Stimulated activated CD4-positive, alpha-beta T cell treated with anti-CD3 and anti-CD28 coated beads, Interleukin-15, amount 100 ng/mL, for 1 hour (primary cell): ENCODE measurements at places on chromosomes 7 and 10.
A peak's percentile ranks its signal among the peaks of the same experiment; 100 is the strongest.

DNA sequence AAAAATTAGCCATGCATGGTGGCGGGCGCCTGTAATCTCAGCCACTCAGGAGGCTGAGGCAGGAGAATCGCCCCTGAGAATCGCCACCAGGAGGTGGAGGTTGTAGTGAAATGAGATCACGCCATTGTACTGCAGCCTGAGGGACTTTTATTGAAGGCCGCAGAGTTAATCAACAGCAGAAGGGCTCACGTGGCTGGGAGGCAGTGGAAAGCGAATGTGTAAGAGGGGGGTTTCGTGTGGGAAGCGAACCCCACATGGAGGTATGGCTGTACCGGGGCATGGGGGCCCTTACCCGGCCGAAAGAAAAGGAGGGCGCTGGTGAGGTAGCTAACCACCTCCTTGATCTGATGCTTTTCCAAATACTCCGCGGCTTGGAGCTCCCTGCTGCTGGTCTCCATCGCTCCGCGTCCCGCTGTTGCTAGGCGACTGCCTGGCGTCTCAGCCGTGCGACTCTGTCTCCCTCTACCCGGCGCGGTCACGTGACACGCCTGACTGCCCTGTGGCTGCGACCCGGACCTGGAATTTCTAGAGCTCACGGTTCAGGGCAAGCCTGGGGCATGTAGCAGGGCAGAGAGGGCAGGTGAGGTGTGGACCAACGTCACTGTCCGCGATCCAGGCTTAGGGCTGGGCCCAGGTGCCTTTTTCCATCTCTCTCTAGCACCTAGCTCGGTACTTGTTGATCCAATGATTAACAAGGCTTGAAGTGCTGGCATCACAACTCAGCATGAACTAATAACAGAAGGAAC lies at the start of gene EFCAB10:
EFCAB10 (minus strand) TSS at position 428 of the 746 bp plus-strand sequence; CDS start at position 398, 30 bp downstream.
- DNase-seq: peak; percentile 24

- no peak for DNase-seq
Observed at GRCh38 chr7:30997316-30997715, 33.6 kb downstream of the GHRHR start.

DNA sequence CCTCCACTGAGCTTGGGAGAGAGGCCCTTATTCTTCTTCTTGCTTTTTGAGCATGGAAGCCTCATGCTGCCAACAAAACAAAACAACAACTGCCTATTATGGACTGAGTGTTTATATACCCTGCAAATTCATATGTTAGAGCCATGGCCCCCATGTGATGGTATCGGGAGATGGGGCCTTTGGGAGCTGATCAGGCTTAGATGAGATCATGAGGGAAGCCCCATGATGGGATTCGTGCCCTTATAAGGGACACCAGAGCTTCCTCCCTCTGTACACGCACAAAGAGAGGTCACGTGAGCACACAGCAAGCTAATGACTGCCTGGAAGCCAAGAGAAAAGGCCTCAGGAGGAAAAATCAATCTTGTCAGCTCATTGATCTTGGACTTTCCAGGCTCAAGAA lies 235.0 kb downstream of the FANK1 start:
- DNase-seq: no peak

DNA sequence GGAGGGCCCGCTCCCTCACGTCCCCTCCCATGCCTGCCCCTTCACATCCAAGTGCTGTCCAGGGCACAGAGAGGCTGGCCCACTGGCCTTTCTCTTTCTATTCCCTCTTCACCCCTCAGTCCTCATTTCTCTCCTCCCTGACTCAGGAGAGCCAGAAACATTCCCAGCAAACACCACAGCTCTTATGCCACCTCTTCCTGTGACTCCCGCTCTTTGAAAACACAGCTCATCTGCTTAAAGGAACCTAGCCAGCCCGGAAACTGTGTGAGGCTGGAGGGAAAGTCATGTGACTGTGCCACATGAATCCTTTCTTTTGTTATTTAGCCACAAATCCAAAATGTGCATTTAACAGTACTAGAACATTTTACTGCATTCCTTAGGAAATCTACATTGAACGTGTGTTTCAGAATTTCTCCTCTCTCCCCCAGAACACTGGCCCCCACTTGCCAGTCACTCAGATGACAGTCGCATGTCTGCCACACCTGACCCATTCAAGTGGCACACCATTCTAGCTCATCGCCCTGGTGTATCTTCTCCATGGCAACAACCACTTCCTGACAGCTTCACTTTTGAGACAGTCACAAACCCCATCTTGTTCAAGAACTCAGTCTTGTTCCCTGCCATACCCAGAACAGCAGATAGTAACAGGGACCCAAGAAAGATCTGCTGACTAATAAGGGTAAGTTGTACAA lies 42.8 kb downstream of the GRB10 start:
- DNase-seq: peak; percentile 29

DNA sequence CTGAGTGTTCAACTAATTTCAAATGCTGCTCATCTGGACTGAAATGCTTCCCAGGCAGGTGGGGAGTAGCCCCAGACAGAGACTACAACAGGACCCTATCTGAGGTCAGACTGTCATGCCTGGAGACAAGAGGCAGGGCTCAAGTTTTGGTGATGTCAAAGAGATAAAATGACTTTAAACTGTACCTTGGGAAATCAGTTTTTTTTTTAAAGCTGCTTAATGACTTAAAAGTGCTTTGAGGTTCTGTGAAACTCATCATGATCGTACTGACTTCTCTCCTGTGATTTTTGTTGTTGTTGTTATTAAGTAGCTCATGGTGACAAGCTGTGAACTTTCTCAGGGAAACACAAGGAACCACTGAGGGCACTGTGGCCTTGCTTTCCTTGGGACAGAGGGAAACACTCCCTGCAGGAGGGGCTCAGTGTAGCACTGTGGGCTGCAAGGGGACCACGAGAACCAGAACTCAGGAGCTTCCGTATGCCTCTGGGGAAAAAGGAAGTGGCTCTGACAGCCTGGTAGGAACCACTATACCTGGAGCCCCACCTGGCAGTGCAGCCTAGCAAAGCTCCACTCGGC lies 9.5 kb downstream of the HIPK2 start:
- DNase-seq: no peak

GRCh38 chr10:123972481-123973401 lies 81.1 kb upstream of the CPXM2 start:
- no peak for DNase-seq

DNA sequence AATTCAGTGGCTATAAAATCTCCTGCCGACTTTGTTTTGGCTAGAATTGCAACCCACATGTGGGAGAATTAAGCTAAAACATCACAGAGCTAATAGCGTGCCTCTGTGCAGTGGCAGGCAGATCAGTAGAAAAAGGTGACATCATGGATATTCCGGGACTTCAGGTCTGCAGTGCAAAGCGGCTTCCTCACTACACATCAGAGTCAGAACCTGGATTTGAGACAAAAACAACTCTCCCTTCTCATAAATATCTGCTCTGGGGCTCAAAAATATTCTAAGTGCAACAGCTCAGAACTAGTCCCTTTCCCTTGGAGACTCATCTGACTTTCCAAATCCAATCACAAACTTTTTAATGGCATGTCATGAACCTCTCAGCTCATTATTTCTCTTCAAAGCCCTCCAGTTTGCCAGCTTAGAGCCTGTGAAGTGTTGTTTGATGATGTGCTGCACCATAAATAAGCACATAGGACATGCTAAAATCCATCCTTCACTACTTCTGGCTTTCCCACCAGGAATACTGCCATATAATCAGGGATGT lies 337.1 kb downstream of the RNLS start:
- no peak for DNase-seq

DNA sequence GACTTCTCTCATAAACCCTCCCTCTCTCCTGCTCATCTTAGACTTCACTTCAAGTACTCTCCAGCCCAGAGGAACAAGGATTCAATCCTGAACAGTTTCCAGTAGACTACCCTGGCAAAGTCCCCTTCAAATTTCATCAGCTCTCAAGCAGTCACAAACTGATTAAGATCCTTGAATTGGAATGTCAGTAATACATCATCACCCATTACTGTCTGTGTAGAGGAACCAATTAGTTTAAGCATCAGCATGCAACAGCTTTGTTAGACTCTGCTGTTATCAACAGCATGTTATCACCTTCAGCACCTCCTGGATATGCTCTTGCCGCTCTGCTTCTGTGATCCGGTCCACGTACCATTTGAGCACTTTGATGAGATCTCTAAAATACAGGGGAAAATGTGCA lies 307.0 kb upstream of the IMMP2L start:
- no peak for DNase-seq

- no peak for DNase-seq
Observed at GRCh38 chr7:25215694-25216335, 12.5 kb downstream of the NPVF start.

DNA sequence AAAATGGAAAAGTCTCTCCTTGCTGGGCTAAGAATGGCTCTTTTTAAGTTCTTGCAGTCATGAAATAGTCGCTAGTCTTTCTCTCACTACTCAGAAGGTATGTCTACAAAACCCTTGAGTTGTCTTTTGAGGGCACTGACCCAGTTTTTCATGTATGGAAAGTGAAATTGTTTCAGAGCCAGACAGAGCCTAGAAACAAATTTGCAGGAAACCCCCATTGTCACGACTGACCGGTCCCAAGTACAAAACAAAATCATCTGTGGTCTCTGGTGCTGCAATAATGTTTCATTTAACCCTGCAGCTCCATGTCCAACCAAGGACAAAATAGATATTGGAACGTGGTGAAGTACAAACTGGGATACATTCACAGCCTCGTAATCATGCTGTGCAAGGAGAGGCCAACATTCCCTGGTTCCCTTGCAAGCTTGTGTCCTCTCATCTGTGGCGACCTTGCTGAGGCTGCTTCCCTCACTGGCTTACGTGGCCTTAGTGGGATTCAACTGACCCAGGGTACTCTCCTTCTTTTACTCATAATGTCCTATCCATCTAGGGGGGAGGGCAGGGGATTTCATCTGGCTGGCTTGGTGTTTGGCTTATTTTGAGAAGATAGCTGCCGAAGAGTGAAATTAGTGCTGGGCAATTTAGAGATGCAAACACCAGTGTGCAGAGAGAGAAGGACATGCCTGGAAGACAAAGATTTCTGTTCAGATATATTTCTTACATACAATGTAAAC lies 172.5 kb downstream of the IPMK start:
- DNase-seq: no peak

DNA sequence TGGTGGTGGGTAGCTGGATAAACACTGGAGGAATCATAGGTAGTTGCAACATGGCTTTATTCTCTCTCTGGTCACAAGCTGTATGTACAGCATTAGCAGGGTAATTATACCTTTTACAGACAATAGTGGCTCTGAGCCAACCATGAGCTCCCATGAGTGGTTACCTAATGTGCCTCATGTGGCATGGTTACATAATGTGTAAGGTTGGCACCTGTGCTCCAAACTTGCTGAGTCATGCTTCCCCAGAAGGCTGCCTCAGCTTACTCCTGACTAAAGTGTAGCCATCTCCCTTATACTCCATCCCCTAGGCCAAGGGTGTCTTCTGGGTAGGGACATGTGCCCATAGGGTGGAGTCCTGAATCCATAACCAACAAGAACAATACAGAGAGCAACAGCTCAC lies 345.3 kb upstream of the SEMA3C start:
- DNase-seq: no peak

- no peak for DNase-seq
Observed at GRCh38 chr7:82319674-82320118, 123.9 kb downstream of the CACNA2D1 start.

DNA sequence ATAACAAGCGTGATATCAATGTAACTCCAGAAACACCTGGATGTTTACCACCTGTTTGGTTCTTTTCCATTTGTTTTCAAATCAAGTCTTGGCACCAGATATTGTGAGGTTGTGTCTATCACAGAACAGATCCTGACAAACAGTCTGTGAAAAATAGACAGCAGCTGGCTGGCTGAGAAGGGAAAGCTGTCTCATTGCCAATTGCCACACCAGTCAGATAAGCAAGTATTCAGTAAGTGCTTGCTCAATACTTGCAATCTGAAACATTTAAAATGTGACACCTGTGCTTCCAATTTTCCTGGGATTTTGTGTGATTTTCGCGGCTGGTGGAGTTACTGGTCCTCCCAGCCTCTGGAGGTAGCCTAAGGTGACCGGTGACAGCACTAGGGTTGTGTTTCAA lies 147.9 kb upstream of the MYO3A start:
- no peak for DNase-seq

DNA sequence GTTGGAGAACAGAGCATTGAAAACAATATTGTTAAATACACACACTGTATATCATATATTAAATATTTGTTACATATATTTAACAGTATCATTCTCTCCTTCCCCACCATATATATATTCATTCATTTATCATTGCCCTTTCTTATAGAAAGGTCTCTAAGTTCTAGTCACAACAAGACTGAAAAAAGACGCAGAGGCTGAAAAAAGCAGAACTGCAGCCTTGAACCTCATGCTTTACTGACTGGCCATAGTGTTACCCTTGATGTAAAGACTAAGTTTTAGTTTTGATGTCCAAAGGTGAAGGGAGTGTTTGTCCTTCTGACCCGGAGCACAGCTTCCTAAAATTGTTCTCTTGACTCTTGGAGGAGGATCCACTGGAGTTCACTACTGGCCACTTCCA lies 247.9 kb downstream of the PTEN start:
- DNase-seq: no peak

GRCh38 chr10:106981452-106982075 lies 182.9 kb downstream of the SORCS1 start:
- no peak for DNase-seq
